ENCODE measurements at places on chromosomes 11 and 22.

GRCh38 chr11:122848186-122848585 is 9.9 kb downstream of the CRTAM start:
- DNase-seq, result no peak

- DNase-seq, result no peak
Measured at GRCh38 chr11:105673089-105673488, 63.2 kb downstream of the GRIA4 start.

GRCh38 chr11:79092791-79093353 is 348.0 kb downstream of the TENM4 start:
- no peak for DNase-seq

GRCh38 chr11:47495856-47496217 is 46.9 kb upstream of the RAPSN start:
- DNase-seq, result no peak

DNA sequence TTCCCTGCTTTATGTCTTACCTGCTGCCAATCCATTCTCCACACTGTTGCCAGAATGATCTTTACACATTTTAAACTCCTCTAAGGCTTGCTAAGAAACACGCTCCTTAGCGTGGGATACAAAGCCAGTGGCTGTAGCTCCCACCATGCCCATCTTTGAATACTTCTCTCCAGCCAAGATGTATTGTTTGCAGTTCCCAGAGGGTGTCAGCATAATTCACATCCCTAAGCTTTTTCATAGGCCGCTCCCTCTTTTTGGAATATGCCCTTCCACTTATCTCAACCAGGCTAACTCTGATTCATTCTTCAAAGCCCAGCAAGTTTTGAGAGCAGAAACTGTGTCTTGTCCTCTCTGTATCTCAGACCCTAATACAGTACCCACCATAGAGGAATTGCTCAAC is 8.1 kb upstream of the UPK2 start:
- no peak for DNase-seq

GRCh38 chr22:31836010-31836409 is 82.2 kb downstream of the DEPDC5 start:
- DNase-seq, result no peak

- DNase-seq, result no peak
Measured at GRCh38 chr11:125674210-125674609, 6.4 kb downstream of the ACRV1 start.

- DNase-seq, result no peak
Measured at GRCh38 chr11:86067851-86068137, 1.1 kb downstream of the PICALM start.

- no peak for DNase-seq
Measured at GRCh38 chr11:46447544-46447943, 56.0 kb upstream of the CHRM4 start.

GRCh38 chr11:115365907-115366306 is 138.3 kb downstream of the CADM1 start:
- DNase-seq, result no peak

GRCh38 chr11:61083601-61084147 is 18.6 kb upstream of the CD5 start:
- DNase-seq, result no peak

- DNase-seq, result no peak
Measured at GRCh38 chr11:71333473-71333872, 81.1 kb upstream of the SHANK2 start.

DNA sequence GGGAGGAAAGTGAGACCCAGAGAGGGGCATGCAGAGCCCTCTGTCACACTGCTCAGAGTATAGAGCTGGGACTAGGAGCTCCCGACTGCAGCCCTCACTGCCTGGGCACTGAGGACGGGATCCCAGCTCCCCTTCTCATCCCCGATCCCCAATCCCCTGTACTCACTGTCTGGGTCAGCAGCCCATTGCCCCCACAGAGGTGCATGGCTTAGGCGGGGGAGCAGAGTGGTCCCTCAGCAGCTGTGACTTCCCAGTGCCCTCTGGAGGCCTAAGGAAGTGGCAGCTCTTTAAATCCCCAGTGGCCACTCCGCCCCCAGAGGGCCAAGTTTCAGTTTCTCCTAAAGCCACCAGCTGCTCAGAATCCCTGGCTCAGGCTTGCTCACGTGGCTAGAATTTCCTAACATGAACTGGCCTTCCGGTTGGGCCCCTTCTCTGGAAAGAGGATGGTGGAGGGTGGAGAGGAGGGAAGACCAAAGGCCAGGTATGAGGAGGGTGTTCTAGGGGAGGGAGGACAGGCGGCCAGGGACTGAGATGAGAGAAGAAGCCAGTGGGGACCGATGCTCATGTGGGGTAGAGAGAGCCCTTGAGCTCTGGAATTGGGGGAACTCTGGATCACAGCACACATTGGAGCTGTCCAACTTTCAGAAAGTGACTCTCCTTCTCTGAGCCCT is at the start of gene BATF2:
Gene BATF2, minus strand, starts transcription at position 262 of the 671 bp plus-strand sequence. Its CDS starts 57 bp downstream, at position 205.
- DNase-seq, result no peak

DNA sequence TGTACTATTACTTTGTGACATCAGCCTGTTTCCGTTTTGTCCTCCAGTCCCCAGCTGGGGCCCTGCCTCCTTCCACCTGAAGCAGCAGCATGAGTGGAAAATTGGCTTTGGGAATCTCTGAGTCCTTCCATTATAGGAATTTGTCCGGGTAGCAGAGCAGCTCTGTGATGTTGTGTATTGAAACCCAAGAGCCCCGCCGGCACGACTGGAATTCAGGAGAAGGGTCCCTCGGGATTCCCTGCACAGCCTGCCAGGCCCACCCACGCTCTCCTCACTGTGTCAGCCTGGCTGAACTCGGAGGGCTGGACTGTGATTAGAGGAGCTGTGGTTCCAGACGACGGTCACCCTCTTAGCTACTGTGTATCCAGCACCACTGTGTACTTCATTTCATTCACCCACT is 18.8 kb upstream of the TSPAN18 start:
- no peak for DNase-seq

DNA sequence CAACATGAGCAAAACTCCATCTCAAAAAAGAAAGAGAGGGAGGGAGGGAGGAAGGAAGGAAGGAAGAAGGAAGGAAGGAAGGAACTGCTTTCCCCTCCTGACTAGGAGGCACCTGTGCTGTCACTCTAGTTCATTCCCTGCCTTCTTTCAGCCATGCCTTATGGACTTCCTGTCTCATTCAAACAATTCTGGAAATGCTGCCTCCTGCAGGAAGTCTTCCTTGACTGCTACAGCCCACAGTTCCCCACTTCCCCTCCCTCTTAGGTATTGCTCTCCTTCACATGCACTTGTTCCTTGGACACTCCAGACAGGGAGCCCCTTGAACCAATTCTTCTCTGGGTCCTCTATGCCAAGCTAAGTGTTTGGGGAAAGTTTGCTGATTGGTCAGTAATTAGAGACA is 31.6 kb upstream of the WNT11 start:
- no peak for DNase-seq

GRCh38 chr11:107590460-107591377 is at the start of gene ELMOD1:
Gene ELMOD1 (plus strand): TSS chr11:107591147. CDS start chr11:107618190, 27,043 bp downstream.
- no peak for DNase-seq

DNA sequence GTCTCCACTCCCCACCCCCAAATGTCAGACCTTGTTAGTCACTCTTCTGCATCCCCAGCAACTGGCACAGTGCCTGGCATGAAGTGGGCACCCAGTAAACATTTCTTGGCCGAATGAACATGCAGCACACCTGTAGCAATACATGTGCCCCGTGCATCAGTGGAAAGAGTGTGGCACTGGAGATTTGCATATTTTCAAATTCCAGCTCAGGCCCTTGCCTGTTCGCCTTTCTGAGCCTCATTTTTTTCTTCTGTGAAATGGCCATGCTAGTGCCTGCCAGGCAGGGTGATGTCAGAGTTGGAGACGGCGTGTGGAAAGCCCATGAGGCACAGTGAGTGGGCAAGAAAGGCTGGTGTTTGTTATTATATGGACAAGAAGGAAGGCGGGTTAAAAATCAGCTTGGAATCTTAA is 38.7 kb downstream of the CD82 start:
- no peak for DNase-seq

DNA sequence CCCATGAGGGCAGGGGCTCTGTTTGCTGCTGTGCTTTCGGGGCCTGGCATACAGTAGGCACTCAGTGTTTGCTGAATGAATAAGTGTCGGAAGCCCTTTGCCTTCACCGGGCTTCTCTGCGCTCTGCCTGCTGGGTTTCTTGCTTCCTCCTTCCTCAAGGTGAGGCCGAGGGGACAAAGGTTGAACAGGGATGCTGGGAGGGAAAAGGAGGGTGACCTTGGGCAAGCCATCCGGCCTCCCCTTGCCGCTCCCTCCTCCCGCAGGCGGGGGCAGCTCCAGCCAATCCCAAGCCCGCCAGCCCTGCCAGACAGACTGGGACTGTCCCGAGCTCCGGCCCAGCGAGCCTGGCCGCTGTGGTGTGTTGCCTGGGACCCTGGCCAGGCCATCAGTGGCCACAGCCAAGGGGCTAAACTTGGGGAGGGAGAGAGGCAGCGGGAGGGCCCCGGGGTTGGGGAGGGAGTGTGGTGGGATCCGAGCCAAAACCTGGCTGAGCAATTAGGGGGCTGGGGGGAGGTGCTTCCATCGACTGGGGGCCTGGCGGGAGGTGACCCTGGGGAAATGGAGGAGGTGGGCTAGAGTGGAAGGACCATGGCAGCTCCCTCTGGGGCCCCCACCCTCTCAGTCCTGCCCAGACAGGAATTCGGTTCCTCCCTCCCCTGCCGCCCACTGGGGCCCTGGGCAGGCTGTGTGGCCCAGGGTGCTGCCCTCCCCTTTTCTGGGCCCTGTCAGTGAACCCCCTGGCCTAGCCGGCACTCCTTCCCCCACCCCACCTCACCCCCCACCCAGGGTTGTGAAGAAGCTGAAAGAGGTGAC is 3.4 kb upstream of the RCOR2 start:
- no peak for DNase-seq

GRCh38 chr11:112797092-112797491 is 164.1 kb upstream of the NCAM1 start:
- DNase-seq, result no peak

GRCh38 chr11:13339195-13340153 is 61.9 kb downstream of the BMAL1 start:
- no peak for DNase-seq

DNA sequence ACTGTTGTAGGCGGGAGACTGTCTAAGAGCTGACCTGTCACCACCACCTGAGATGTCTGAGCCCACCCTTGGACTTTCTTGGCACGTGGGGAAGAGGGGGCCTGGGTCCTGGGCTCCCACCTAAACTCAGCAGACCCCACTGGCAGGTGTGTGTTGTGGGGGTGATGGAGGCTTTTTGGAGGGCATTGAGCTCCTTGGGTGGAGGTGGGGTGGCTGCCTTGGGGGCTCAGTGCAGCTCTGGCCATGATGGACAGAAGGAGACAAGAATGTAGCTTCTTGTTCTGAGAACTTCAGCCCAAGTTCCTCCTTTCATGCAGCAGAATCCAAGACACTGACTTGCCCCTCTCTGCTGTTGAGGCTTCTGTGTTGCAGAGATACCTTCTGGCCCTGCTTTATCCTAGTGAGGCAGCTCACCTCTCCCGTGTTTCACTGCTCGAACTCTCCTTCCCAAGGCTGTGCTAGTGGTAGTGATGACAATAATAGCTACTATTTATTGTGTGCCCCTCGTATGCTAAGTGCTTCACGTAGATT is 116.6 kb upstream of the OR4B1 start:
- DNase-seq, result no peak

DNA sequence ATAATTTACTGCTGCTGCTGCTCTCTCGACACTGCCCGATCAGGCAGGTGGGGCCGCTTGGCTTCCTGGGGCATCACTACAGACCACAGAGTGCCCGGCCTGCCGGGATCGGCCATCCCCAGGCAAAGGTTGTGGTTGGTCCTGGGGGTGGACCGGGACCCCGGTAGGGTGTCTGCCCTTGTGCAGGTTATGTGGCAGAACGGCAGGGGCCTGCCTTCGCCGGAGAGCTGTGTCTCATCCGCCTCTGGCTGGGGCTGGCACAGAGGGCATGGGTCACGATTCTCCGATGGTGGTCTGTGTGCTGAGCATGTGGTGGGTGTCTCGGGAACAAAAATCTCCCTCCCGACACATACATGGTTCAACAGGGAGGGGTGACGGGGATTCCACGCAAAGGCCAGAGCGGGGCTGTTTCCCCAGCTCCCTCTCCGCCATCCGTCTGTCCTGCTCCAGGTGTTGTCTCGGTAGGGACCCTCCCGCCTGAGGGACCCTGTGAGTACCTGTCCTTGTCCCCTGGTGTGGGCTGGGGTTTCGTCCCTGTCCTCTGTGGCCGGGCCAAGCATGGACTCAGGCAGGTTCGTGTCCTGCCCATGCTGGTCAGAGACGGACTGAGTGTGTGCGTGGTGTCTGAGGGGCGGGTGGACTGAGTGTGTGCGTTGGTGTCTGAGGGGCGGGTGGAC is 7.8 kb downstream of the GRAMD4 start:
- no peak for DNase-seq

DNA sequence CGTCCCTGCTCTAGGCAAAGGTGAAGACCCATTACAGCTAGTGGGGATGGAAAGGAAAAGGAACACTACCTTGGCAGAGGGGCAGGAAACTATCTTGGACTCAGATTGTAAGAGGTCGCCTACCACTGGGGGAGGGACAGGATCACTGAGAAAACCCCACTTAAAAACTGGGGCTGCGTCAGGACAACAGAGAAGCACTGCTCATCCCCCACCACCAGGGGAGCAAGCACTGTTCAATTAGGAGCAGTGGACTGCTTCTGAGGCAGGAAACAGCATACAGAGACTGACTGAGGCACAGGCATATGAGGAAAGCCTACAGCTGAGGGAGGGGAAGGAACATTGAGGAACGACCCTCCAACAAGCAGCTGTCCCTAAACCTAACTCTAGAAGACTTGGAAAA is 20.8 kb upstream of the DLAT start:
- DNase-seq, result no peak

DNA sequence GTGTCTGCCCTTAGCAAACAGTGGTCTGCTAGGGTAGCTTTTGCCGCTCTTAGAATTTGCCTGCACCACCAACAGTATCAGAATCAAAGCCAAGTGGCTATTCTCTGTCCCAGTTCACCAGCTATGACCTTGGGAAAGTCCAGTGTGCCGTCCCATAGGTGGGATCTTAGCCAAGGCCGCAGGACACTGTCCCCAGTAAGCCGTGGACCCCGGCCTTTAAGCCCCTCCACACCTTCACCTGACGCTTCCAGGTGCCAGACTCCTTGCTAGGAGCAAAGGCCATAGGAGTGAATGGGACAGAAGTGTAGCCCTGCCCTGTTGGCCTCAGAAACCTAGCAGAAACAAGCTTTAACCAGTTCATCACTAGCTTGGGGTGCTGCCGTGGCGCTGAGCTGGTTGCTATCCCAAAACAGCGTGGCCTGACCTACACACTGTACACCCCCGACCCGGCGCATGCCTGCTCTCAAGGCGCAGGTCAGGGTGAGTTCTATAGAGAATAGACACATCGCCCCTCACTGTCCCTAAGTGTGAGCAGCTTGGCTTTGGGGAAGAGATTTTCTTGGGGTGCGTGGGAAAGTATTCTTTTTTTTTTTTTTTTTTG is 4.5 kb downstream of the FADD start:
- no peak for DNase-seq

DNA sequence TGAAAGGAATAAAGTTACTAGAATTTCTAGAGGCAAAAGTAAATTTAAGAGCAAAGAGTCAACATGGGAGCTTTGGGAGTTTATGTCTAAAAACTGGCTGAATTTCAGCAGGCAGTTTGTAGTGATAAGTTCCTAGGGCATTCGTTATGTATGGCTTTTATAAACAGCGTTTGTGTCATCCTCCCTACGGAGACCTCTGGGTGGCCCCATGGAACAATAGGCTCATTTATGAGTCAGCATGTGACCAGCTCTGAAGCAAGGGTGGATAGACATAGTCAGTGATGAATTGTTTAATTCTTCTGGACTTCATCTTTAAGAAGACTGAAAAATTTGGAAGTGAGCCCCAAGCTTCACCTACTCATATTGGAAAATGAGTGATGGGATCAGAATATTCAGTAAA is 37.1 kb downstream of the SVIP start:
- DNase-seq, result no peak

GRCh38 chr11:16484434-16484833 is 128.1 kb upstream of the SOX6 start:
- DNase-seq, result no peak

Data from cortex of kidney (tissue), 1 donor.